ENCODE measurements at places on chromosomes 7 and 10. TPM values are rescaled to one million over a fixed set of nuclear protein-coding genes. Genes with fewer than 3 reads are reported as not detected.

GIMAP6 gene
- total RNA-seq = not detected

C10orf105 gene
- not detected for total RNA-seq

SRRM3 gene
- total RNA-seq = 13.5 TPM

LIPF gene
- total RNA-seq = not detected

MALSU1 gene
- total RNA-seq = 95.9 TPM

SEMA3A gene
- 4.5 TPM for total RNA-seq

ST8SIA6 gene
- total RNA-seq = 0.03 TPM

GALNT17 gene
- not detected for total RNA-seq

EEPD1 gene
- total RNA-seq = 56.7 TPM

GUSB gene
- 27.5 TPM for total RNA-seq

SPDYE2 gene
- total RNA-seq = not detected

CPXM2 gene
- total RNA-seq = not detected

LRRC18 gene
- total RNA-seq = not detected

SHH gene
- 0.46 TPM for total RNA-seq

ACBD7 gene
- 1.1 TPM for total RNA-seq

SORCS1 gene
- not detected for total RNA-seq

ITGA8 gene
- total RNA-seq = not detected

WEE2 gene
- not detected for total RNA-seq

CALCR gene
- not detected for total RNA-seq

SOSTDC1 gene
- total RNA-seq = not detected

XRCC2 gene
- 4.8 TPM for total RNA-seq

STEAP4 gene
- 0.02 TPM for total RNA-seq

NUTM2E gene
- total RNA-seq = 0.43 TPM

ABCB1 gene
- 0.08 TPM for total RNA-seq

LLCFC1 gene
- not detected for total RNA-seq

LSM5 gene
- 95.3 TPM for total RNA-seq

TUBAL3 gene
- 0.31 TPM for total RNA-seq

GPR15LG gene
- total RNA-seq = not detected

TMEM176B gene
- not detected for total RNA-seq

FOXI2 gene
- not detected for total RNA-seq

TIAL1 gene
- 87.9 TPM for total RNA-seq

TEX47 gene
- not detected for total RNA-seq

LRRC61 gene
- 0.07 TPM for total RNA-seq

NMT2 gene
- total RNA-seq = 21.2 TPM

TMEM225B gene
- total RNA-seq = 0.92 TPM

MEST gene
- total RNA-seq = 39.0 TPM

PLCE1 gene
- 8.8 TPM for total RNA-seq

RELN gene
- 0.05 TPM for total RNA-seq

NRG3 gene
- not detected for total RNA-seq

MCM10 gene
- 20.1 TPM for total RNA-seq

LAMB4 gene
- 0.11 TPM for total RNA-seq

HOXA3 gene
- 4.7 TPM for total RNA-seq

ABCA13 gene
- total RNA-seq = 0.03 TPM

GJD4 gene
- total RNA-seq = not detected

PANK1 gene
- 5.9 TPM for total RNA-seq

ZNF488 gene
- 12.6 TPM for total RNA-seq

CHAT gene
- not detected for total RNA-seq

ITGB8 gene
- 1.4 TPM for total RNA-seq

HMX2 gene
- total RNA-seq = not detected

STRIP2 gene
- total RNA-seq = 6.5 TPM

EBLN1 gene
- not detected for total RNA-seq

MALRD1 gene
- not detected for total RNA-seq

C10orf95 gene
- total RNA-seq = 0.19 TPM

SLC26A4 gene
- total RNA-seq = 0.14 TPM

BRAT1 gene
- total RNA-seq = 36.6 TPM

TAS2R4 gene
- total RNA-seq = 0.11 TPM

NPC1L1 gene
- 0.06 TPM for total RNA-seq

NRF1 gene
- total RNA-seq = 9.8 TPM

Data from A549 treated with AZD2906 at 1 μM for 4 hours (cell line).